ENCODE measurements at places on chromosomes 13 and 19.

GRCh38 chr13:97328222-97328790, 105.7 kb upstream of the RAP2A start:
- peak; percentile 75 for DNase-seq

DNA sequence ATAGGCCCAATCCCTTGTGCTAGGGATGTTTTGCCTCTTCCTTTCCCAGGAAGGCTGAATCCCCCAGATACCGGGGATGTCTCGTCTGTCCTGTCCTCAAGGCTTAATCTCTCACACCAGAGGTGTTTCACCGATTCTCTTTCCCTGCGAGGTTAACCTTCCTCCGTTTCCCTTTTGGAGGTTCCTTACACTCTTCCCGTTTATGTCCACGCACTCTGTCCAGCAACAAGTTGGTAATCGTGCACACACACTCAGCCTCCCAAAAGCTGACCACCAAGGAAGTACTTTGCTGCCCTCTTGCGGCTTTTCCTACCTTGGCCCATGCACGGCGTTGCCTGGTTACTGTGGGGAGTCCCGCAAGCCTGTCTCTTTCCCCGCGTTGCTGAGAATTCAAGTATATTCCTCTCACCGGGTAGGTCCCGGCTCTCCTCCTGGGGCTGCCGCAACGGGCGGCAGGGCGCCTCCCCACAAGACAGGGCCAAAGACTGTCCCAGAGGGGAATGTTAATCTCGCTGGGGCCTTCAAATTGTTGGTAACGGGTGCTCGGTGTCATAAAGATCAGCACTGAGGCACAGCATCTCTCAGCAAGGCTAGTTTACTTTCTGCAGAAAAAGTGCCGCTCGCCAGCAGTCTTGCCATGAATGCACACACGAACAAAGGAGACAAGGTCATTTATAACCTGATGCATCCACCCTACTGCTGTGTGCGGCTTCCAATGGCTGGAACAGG, 36.7 kb upstream of the CD177 start:
- DNase-seq, result no peak

GRCh38 chr13:112651750-112652511, 37.9 kb upstream of the ATP11A start:
- DNase-seq, result peak; percentile 4

GRCh38 chr13:113483081-113483480, 7.4 kb downstream of the DCUN1D2 start:
- DNase-seq, result no peak

- DNase-seq, result no peak
Measured at GRCh38 chr13:29498426-29499040, 97.0 kb downstream of the SLC7A1 start.
